Right atrium auricular region (tissue), 2 donors: ENCODE measurements at places on chromosomes 16 and 17. TPM values are rescaled to one million over a fixed set of nuclear protein-coding genes. Genes with fewer than 3 reads are reported as not detected.
A peak's percentile ranks its signal among the peaks of the same experiment; 100 is the strongest.

- no peak for DNase-seq
Observed at GRCh38 chr16:78920621-78921020, 679.9 kb downstream of the MAF start.

DNA sequence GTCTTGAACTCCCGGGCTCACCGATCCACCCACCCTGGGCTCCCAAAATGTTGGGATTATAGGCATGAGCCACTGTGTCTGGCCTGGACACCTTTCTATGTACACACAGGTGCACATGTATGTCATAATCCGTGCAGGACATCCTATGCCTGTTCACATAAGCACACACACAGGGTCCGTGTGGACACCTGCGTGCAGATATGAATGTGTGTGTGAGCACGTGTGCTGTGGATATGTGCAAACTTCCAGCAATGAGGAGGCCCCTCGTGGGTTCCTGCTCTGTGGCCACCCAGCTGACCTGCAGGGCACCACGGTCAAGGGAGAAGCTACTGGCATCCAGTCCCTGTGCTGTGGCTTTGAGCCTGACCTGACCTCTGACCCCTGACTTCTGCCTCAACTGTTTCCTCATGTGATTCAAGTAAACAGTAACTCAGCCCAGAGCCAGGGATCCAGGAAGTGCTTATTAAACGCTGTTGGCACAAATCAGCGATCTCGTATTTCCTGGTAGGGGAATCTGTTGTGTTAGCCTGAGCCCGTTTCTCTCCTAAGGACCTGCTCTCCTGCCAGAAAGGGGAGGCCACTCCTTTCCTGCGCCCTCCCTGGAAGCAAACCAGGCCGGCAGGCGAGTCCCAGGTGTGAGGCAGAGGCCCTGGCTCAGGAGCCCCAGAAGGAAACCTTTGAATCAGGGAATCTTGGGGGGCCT is 6.5 kb downstream of the CPNE7 start:
- no peak for DNase-seq

The IL17C gene
- total RNA-seq, result not detected

GRCh38 chr16:53041320-53042051 is 11.2 kb downstream of the CHD9NB start:
- DNase-seq, result peak; percentile 73

DNA sequence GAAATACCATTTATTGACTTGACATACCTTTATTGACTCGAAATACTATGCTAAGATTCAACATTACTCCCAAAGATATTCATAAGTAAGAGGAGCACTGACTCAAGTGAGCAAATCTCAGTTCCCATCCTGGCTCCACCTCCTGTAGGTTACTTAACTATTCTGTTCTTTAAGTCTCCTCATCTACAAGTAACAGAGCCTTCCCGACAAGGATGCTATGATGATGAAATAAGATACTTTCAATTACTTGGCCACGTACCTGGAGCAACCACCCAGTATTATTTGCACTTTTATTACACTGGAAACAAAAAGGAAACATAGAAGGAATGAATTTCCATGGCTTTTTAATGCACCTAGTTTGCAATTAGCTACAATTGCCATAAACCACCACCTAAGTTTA is 16.3 kb downstream of the KANSL1 start:
- DNase-seq, result no peak

The HAP1 gene
- not detected for total RNA-seq

- DNase-seq, result no peak
Observed at GRCh38 chr17:17298108-17298507, 5.1 kb upstream of the NT5M start.

- DNase-seq, result no peak
Observed at GRCh38 chr16:58105631-58106030, 23.6 kb downstream of the CFAP20 start.

GRCh38 chr17:37024181-37024637 is 75.5 kb downstream of the AATF start:
- no peak for DNase-seq

GRCh38 chr17:77657839-77658238 is 300.7 kb upstream of the TNRC6C start:
- no peak for DNase-seq

DNA sequence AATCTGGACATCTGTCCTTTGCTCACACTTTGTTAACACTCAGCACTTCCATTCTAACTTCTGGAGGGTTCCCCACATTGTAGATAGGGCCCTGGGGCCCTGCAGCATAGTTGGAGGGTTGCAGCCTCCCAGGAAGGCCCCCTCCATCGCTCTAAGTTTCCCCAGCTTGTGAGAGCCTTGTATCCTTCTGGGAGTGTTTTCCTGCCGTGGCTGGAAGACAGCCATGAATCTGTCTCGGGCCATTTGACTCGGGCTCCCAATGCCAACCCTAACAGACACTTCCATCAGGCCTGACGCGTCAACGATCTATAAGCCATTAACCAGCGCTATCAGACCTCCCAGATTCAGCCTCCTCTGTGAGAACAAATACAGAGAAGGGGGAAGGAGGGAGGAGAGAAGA is 263.7 kb upstream of the RPL38 start:
- DNase-seq, result peak; percentile 46

DNA sequence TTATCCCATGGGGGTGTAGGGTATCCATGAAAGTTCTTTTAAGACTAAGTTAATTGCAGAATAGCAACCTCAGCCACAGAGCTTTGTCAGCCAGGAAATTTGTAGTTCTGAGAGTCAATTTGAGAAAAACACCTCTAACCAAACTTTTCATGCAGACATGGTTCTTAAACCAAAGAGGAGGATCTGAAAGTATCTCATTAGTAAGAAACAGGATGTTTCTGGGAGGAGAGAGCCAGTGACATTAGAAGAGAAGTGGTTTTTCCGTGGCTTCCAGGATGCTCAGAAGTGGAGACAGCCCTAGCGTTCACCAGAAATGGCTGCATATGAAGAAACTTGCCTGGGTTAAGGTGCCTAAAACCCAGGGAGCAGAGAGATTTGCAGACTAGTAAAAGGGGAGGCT is 7.9 kb downstream of the GNAO1 start:
- no peak for DNase-seq

- no peak for DNase-seq
Observed at GRCh38 chr16:822174-822908, 21.8 kb upstream of the GNG13 start.

The MRPS7 gene
- total RNA-seq, result 74.1 TPM

DNA sequence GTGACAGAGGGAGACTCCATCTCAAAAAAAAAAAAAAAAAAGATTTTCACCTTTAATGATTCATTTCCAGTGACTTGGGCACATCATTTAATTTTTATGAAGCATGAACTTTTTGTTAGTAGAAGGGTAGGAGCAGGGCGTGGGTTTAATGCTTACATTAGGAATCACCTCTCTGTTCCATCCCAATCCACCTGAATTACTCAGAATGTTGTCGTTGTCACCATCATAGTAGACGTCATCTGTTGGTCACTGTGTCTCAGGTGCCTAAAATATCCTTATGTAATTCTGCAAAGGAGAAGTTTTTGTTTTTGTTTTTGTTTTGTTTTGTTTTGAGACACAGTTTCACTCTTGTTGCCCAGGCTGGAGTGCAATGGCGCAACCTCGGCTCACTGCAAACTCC is 38.3 kb upstream of the TEKT3 start:
- DNase-seq, result no peak

The SOST gene
- total RNA-seq, result not detected

GRCh38 chr17:72995008-72995656 is 97.4 kb downstream of the SLC39A11 start:
- no peak for DNase-seq

- no peak for DNase-seq
Observed at GRCh38 chr16:4805231-4805630, 2.8 kb upstream of the ROGDI start.

The CLEC19A gene
- not detected for total RNA-seq

The DNAAF1 gene
- total RNA-seq, result not detected

The TBC1D28 gene
- total RNA-seq, result not detected

DNA sequence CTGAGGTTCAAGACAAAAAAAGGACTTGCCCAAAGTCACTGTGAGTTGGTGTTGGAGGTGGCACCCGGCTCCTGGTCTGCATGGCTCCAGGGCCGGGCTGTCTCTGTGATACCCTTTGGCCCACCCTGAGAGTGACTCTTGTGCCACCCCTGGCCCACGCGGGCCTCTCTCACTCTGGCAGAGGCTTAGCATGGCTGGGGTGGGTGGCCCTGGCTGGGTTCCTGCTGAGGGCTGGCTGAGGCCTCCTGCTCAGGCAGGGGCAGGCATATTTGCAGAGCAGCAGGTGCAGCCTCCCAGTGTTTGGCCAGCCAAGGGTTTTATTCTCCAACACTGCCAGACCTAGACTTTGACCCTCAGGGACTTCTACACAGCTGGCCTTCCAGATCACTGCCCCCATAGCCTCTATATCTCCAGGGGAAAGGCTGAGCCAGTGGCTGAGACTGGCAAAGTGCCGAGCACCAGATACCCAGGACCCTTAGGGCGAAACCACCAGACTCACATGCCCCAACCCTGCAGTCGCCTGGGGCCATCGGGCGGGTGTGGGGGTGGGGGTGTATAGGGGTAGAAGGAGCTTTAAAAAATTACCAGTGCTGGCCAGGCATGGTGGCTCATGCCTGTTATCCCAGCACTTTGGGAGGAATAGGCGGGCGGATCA is 21.5 kb upstream of the ADGRG1 start:
- DNase-seq, result peak; percentile 23

DNA sequence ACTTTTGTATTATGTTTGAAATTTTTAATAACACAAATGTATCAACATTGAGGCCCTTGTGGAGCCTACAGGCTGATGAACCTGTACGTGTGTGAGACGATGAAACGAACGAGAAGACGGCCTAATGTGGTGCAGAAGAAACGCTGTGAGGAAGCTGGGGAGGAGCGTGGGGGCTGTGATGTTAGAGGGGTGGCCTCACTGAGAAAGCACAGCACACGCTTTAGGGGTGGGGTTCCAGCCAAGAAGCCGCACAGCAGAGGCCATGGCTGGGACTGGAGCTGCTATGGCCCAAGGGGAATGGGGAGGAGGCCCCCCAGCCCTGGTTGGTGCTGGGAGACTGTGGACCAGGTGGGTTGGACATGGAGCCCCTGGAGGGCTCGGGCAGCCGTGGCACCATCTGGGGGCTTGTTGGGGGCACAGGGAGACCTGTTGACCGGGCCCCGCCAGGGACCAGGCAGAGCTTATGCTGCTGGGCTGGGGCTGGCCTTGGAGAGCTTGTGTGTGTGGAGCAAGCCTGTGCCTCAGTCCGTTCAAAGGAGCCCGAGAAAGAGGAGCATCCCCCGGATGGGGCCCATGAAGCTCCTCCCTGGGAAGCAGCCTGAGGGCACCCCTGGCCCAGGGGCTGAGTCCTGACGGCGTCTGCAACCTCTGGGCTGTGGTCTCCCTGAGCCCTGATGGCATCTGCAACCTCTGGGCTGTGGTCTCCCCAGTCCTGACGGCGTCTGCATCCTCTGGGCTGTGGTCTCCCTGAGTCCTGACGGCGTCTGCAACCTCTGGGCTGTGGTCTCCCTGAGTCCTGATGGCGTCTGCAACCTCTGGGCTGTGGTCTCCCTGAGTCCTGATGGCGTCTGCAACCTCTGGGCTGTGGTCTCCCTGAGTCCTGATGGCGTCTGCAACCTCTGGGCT is 44.7 kb downstream of the METRNL start:
- no peak for DNase-seq

The NAGLU gene
- total RNA-seq, result 19.6 TPM

DNA sequence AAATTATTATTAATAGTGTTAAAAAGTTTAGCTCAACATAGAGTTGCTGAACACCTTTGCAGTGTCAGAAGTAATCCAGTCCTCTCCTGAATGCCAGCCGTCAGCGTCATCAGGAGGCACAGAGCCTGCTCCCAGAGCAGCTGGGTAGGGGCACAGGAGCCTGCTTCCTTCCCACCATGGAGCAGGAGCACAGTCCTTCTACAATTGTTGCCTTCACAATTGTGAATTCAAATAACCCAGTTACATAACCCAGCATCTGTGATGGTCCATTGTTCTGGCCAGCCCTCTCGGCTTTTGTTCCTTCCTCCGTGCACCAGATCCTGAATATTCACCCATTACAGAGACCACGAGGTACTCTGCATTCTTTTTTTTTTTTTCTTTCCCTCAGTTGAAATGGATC is 393.9 kb upstream of the MAF start:
- DNase-seq, result no peak

GRCh38 chr17:65542610-65543009 is 18.8 kb downstream of the AXIN2 start:
- DNase-seq, result no peak

The TBC1D3G gene
- total RNA-seq, result not detected

DNA sequence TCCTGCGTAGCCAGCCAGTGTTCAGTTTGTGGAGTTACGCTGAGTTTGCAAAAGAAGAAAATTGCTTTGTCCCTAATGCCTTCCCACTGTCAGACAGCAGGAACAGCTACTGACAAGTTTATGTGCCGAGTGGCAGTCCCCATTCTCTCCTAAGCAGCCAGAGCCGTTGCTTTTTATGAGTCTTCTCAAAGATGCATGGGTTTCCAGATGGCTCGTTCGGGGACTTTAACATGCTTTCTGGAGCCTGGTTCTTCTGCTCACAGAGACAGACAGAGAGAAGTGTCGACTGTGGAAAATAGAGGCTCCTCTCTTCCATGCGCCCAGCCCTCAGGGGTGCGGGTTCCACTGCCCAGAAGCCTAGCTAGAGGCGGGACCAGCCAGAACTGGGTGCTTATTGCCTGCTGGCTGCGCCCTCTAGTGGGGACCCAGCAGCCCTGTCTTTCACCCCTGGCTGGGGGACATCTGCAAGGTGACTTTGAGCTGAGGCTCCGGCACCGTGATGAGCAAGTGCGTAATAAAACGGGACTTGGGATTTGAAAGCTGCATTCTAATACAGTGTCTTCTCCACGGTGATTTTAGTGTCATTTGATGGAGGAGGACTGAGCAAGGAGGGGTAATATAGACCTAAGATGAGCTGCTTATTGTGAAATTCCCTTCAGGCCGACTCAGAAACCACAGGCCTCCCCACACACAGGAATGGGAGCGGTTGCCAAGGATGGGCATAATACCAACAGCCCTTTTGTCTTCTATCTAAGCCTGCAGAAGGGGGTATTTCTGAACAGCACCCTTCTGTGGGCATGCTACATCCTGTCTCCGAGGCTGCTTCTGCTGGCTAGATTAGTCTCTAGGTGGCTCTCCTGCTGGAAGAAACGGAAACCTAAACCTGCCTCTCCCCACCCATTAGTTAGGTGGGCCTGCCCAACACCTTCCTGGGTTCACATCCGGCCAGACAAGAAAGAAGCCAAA is 73.1 kb downstream of the CCDC182 start:
- peak; percentile 79 for DNase-seq

The RNF112 gene
- total RNA-seq, result 1.2 TPM

- no peak for DNase-seq
Observed at GRCh38 chr17:28864991-28865849, 10.4 kb downstream of the ERAL1 start.

The CCR7 gene
- not detected for total RNA-seq

DNA sequence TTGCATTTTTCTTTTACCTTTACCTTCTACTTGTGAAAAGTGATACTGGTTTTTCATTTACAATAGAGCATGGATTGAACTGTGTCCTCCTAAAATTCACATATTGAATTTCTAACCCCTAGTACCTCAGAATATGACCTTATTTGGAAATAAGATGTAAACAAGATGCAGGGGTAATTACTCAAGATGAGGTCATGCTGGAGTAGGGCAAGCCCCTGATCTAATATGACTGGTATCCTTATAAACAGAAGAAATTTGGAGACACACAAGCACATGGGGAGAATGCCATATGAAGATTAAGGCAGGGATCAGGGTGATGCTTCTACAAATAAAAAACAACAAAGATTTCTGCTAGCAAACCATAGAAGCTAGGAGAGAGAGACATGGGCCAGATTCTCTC is 12.2 kb downstream of the MYH13 start:
- DNase-seq, result no peak
